Stimulated activated CD8-positive, alpha-beta memory T cell treated with anti-CD3 and anti-CD28 coated beads, Interleukin-2, amount 100 ng/mL, for 1 hour (primary cell): ENCODE measurements at places on chromosomes 6 and 20.

DNA sequence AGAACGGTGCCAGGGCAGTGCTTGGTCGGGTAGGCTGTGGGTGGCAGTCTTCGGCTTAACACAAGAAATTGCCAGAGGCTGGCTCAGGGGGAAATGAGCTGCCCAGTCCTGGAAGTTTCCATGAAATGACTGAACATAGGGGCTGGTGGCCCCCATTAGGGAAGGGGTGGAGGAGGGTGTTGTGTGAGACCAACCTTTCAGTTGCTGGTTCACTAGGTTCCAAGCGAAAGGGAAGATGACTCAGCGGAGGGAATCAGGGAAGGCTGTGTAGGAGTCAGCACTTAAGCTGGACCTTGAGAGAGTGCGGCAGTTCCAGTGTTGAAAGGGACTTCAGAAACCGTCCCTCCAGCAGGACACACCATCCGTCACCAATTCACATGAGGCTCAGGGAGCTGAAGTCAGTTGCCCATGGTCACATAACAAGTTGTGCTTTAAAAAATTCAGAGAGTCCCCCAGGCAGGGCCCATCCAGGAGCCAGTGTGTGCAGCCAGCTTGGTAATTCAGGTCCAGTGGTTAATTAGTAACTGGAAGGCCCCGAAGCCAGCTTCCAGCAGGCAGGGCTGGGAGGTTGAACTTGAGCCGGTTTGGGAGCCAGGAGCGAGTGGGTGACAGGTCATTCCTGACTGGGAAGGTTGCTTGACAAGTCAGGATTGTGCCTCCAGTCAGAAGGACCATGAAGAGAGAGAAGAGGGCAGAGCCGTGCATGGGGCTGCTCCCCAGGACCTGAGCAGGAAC lies at the start of gene SGK2:
TSS of gene SGK2 (plus strand) at position 616 of the 735 bp plus-strand sequence. CDS start 7,469 bp downstream, outside the sequence.
- DNase-seq = no peak

DNA sequence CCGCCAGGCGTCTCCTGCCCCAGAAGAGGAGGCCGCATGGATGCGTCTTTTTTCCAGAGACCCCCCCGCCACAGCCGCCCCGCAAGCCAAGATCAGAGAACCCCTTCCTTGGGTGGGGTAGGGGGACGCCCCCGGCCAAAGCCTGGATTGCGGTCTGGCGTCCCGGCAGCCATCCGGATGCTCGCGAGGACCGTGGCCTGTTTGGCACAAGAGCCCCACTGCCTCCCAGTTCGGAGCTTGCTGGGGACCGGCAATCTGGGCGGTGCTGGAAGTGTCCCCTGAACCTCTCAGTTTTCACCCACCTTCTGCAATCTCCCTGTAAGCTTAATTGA lies 924 bp downstream of the FAM162B start:
- no peak for DNase-seq

GRCh38 chr6:6492675-6493074 lies 95.8 kb upstream of the LY86 start:
- DNase-seq = no peak

DNA sequence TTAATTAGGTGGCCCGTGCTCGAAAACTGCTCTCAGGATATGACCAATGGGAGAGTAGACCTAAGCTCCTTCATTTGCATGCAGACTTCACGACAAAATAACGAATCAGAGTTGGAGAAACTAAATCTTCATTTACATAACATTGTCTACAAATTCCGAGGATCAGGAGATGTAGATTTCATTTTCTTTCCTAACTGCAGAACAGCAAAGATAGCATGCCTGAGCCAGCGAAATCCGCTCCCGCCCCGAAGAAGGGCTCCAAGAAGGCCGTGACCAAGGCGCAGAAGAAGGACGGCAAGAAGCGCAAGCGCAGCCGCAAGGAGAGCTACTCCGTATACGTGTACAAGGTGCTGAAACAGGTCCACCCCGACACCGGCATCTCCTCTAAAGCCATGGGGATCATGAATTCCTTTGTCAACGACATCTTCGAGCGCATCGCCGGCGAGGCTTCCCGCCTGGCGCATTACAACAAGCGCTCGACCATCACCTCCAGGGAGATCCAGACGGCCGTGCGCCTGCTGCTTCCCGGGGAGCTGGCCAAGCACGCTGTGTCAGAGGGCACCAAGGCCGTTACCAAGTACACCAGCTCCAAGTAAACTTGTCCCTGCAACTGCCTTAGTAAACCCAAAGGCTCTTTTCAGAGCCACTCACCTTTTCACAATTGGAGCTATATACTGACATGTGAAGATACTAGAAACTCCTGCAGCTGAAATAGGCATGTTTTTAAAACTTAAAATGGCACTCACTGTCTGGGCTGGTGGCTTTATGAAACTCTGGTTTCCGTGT lies 96.5 kb downstream of the HFE start:
- no peak for DNase-seq

GRCh38 chr6:26187981-26188635 lies 100.9 kb downstream of the HFE start:
- no peak for DNase-seq

DNA sequence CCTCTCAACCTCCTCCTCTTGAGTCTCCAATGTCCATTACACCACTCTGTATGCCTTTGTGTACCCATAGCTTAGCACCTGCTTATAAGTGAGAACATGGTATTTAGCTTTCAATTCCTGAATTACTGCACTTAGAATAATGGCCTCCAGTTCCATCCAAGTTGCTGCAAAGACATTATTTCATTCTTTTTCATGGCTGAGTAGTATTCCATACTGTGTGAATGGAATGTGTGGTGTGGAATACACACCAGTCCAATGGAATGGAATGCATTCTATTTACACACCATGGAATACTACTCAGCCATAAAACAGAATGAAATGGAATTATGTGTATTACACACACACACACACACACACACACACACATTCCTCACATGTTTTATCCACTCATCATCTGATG lies 116.1 kb downstream of the BACH2 start:
- no peak for DNase-seq

DNA sequence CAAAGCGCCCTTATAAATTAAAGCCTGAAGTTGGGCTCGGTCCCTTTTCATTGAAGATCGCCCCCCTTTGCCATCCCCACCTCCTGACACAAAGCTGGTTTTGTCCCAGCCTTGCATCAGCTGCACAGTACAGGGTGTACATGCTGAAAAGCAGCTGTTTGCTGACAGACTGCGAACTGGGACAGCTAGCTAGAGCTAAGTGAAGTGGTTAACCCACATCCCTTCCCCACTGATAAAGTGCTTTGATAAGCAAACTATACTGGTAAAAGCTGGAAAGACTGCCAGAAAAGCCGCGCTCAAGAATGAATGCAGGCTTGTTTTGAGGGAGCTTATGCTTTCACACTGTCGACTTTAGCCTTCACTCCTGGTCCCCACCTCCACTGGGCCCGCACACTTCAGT lies 207.3 kb downstream of the GMDS start:
- peak; percentile 3 for DNase-seq

DNA sequence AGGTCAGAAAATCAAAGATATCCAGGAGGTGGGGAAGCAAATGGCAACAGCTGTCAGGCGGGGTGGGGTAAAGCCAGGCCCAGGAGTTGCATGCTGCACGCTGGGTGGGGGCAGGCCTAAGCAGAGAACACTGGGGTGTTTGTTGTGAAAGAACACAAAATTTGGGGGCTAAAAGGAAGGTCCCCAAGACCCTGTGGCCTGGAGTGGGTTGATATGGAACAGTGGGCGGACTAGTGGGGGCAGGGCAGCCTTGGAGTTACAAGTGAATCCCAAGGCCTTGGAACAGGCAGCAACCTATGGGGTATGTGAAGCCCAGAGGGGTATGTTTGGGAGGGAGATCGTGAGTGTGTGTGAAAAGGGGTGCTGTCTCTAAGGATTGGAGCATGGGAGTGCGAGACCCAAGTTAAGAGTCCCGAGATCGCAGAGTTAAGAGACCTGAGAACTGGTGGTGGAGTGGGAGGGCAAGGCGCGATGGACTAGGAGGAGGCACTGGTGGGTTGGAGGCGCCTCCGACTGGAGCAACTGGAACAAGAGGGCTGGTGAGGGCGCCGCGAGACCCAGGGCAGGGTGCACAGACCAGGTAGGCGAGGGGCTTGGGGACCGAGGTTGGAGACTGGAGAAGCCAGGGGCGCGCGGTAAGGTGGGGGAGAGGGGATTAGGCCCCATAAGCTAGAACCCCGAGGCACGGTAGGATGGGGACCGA lies 658 bp downstream of the CUL7 start:
- DNase-seq = no peak

DNA sequence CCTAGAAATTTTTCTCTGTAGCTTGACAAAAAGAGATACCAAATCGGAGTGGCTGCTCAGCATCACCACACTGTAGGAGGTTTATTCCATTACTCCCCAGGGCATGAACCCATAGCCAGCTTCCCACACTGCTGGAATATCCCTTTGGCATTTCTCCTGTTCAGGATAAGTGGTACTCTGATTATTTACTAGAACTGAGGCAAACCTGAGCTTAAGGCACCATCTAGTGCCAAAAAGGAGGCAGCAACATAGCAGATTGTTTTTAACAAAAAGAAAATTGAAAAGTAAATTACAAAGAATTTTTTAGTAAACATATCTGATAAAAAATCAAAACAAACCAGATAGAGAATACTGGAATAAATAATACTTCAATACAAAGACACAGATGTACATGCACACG lies 181.7 kb downstream of the WDR27 start:
- no peak for DNase-seq

DNA sequence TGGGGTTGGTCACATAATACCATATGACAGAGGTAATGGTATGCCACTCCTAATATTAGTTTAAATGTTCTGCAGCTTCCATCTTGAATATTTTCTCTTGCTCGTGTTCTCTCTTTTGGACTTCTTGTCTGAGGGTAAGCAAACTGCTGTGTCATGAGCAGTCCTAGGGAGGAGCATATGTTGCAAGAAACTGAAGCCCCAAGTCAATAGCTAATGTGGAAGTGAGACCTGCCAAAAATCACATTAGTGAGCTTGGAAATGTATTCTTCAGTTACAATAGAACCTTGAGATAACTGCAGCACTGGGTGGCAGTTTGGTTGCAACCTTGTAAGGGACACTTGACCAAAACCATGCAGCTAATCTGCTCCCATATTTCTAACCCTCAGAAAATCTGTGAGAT lies 178.2 kb upstream of the IMPG1 start:
- DNase-seq = no peak

- no peak for DNase-seq
Observed at GRCh38 chr6:111771094-111771432, 102.2 kb downstream of the FYN start.

DNA sequence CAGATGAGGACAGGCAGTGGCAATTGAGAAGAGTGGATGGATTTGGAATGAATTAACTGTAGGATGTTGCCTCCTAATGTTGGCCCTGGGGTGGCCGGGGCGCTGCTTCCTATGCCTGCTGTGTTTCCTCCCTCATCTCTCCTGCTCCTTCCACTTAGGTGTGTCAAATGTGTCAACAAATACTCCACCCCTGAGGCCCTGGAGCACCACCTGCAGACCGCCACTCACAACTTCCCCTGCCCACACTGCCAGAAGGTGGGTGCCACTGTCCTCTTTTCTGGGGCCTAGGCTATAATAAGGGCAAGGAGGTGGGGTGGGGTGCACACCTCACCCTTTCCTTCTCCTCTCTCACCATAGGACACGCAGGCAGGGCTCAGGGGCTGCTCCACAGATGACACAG lies 30.0 kb upstream of the CHMP4B start:
- DNase-seq = no peak

GRCh38 chr6:163718537-163718936 lies 304.0 kb downstream of the QKI start:
- DNase-seq = no peak

- no peak for DNase-seq
Observed at GRCh38 chr6:97422171-97422570, 139.2 kb upstream of the MMS22L start.

- DNase-seq = no peak
Observed at GRCh38 chr6:94988701-94989100, 588.6 kb upstream of the MANEA start.

GRCh38 chr6:161273274-161273751 lies 548 bp downstream of the AGPAT4 start:
- DNase-seq = no peak

DNA sequence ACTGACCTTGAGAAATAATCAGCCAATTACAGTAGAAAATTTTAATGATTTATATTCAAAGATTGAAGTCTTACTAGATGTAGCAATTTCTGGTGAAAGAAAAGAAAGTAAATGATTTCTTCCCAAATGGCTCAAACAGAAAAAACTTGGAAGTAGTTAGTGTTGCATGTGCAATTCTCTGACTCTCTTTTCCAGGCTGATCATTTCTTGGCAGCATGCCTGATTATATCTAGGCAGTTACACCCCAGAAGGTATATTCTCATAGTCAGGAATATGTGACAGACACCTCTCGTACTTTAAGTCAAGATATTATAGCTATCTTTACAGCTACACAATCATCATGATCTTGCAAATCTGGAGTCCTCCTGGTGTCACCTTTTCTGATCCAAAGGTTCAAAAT lies 122.9 kb downstream of the PDE7B start:
- no peak for DNase-seq

- DNase-seq = no peak
Observed at GRCh38 chr6:45704056-45704800, 311.4 kb downstream of the CLIC5 start.

GRCh38 chr20:47927385-47927851 lies 142.1 kb upstream of the SULF2 start:
- DNase-seq = no peak

DNA sequence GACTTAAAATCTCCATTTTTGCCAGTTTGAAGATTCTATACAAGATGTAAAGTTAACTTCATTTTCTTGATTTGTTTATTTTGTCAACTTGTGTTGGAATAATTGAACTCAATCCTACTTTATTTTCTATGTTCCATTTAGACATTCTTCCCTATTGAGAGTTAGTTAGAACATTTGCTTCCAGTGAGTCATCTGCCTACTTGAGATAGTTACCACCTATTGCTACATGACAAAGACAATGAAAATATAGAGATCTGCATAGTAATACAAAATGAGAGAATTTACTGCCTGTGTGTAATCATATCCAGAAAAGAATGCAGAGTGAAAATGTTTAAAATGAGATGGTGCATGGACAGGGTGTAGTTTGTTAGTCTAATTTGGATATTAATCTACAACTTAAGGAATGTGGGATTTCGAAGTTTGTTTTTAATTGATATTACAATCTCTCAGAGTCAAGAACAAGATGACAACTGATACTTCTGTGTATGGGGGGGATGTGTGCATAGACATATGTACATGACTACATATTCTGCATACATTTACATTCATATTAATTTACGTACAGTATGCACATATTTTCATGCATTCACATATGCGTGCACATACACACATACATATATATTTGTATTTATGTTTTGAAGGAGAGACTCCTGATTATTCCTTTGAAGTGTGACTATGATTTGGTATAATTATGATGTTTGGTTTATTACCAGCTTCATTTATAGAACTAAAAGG lies 420.1 kb downstream of the NKAIN2 start:
- no peak for DNase-seq
